Caco-2 (cell line): ENCODE measurements at places on chromosomes 3 and 15. TPM values are rescaled to one million over a fixed set of nuclear protein-coding genes. Genes with fewer than 3 reads are reported as not detected.

DNA sequence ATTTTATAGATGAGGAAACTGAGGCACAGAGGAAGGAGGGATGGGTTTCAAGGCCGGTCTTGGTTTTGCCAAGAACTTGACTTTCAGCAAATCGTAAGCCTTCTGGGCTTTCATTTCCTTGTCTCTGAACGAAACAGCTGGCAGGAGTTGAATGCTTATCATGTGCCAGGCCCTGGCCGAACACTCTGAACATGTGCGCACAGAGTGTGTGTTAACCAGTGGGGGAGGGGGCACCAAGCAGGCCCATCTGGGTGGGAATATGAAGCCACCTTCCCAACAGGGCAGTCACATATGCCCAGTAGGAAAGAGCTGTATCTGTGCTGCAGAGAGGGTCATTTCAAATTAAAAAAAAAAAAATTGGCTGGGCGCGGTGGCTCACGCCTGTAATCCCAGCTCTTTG, 29.3 kb downstream of the ZNF710 start:
- no peak overlapping the region for H3K4me3 ChIP-seq
- no peaks in the 10 kb centered on the region for H3K36me3 ChIP-seq
- H3K4me1 ChIP-seq = peaks cover 37% of the 10 kb centered on the region
- no peaks in the 10 kb centered on the region for H3K27me3 ChIP-seq

PAQR5 gene
- 3.4 and 5.4 TPM in 2 replicates for total RNA-seq

- no peaks in the 10 kb centered on the region; the same call in 1 of the 2 replicates for H3K36me3 ChIP-seq
- DNase-seq = no peak
- H3K4me1 ChIP-seq = no peaks in the 10 kb centered on the region
- no peak overlapping the region for H3K27ac ChIP-seq
- H3K27me3 ChIP-seq = no peaks in the 10 kb centered on the region
- H3K4me3 ChIP-seq = no peak overlapping the region
These were observed 43.5 kb upstream of the SNRPA1 start for GRCh38 chr15:101338502-101339057.

GRCh38 chr3:72142028-72142427, 357.1 kb upstream of the PROK2 start:
- H3K4me1 ChIP-seq = peaks cover 13% of the 10 kb centered on the region
- H3K27me3 ChIP-seq = no peaks in the 10 kb centered on the region
- H3K4me3 ChIP-seq = no peak overlapping the region
- H3K27ac ChIP-seq = no peak overlapping the region

DNA sequence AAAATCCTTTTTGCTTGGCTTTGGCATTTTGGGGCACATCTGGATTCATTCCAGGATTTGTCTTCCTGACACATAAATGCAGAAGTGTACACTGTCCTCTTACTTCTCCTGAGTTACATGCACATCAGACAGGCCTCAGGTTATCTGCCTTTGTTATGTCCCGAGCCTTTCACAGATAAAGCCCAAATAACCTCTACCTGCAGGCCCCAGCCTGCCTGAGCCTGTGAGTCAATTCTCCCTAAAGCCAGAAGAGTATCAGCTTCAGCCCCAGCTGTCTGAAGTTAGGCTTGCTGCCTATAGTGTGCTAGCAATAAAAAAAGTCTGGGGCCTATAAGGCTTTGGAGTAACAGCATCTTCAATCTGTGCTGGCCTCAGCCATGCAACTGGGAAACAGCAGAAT, 17.7 kb upstream of the GSK3B start:
- peaks cover 25% of the 10 kb centered on the region for H3K4me1 ChIP-seq
- H3K27me3 ChIP-seq = no peaks in the 10 kb centered on the region
- H3K4me3 ChIP-seq = no peak overlapping the region
- no peak for DNase-seq
- no peaks in the 10 kb centered on the region for H3K36me3 ChIP-seq

- DNase-seq = no peak
- no peaks in the 10 kb centered on the region for H3K27me3 ChIP-seq
- no peaks in the 10 kb centered on the region for H3K36me3 ChIP-seq
- H3K4me3 ChIP-seq = no peak overlapping the region
- no peaks in the 10 kb centered on the region for H3K4me1 ChIP-seq
- no peak overlapping the region for H3K27ac ChIP-seq
These were observed 121.8 kb downstream of the OXSM start for GRCh38 chr3:25911525-25912295.

GOLGA8J gene
- total RNA-seq = not detected in 2 replicates

GRCh38 chr3:107394502-107394901, 17.3 kb downstream of the CCDC54 start:
- no peak for DNase-seq
- H3K27me3 ChIP-seq = no peaks in the 10 kb centered on the region
- no peaks in the 10 kb centered on the region for H3K36me3 ChIP-seq
- H3K4me1 ChIP-seq = no peaks in the 10 kb centered on the region; the same call in 1 of the 2 replicates

- DNase-seq = no peak
- no peaks in the 10 kb centered on the region for H3K36me3 ChIP-seq
- no peaks in the 10 kb centered on the region for H3K27me3 ChIP-seq
- no peak overlapping the region for H3K27ac ChIP-seq
- no peaks in the 10 kb centered on the region for H3K4me1 ChIP-seq
These were observed 13.8 kb downstream of the AVEN start for GRCh38 chr15:34025252-34025651.

RFTN1 gene
- total RNA-seq = 8.3 and 10.2 TPM in 2 replicates

DNA sequence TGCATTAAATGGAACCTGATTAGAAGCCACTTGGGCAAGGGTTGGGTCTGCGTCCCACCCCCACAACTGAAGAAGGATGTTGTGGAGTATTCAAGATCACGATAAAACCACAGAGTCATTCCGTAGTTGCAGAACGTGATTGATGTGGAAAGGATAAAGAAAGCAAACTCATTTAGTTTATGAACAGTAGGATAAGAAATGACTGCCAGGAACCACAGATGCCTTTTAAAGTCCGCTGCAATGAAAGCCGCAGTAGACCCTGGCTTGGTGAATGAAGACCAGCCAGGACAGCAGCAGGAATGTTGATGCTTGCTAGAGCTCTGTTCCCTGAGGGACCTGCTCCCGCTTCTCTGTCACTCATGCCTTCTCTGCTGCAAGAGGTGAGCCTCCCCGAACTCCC, 111.5 kb downstream of the GABRG3 start:
- H3K27me3 ChIP-seq = no peaks in the 10 kb centered on the region
- no peaks in the 10 kb centered on the region for H3K4me1 ChIP-seq
- H3K4me3 ChIP-seq = no peak overlapping the region
- no peaks in the 10 kb centered on the region for H3K36me3 ChIP-seq
- no peak for DNase-seq

DNA sequence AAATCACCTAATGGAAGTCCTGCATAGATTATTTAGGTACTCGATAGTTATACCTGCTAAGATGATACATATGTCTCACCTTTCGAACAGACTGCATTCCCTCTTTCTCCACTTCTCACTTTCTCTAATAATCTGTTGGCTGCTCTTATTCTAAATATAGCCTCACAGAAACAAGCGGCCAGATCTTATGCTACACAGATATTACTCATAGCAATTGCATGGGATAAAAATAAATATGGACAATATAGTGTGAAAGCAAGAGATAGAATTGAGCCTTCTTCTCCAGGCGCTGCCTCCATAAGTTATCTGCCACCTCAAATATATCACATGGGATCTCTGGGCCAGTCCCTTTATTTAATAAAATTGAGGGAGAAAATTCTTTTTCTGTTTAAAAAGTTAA, 29.5 kb upstream of the TGFBR2 start:
- H3K4me3 ChIP-seq = no peak overlapping the region
- no peak for DNase-seq
- no peaks in the 10 kb centered on the region for H3K36me3 ChIP-seq
- H3K27me3 ChIP-seq = no peaks in the 10 kb centered on the region

IL17RE gene
- total RNA-seq = 77.3 and 82.9 TPM in 2 replicates

- DNase-seq = no peak
- no peaks in the 10 kb centered on the region for H3K27me3 ChIP-seq
- no peak overlapping the region for H3K27ac ChIP-seq
- no peaks in the 10 kb centered on the region for H3K4me1 ChIP-seq
- no peaks in the 10 kb centered on the region for H3K36me3 ChIP-seq
These were observed 38.0 kb downstream of the SHC4 start for GRCh38 chr15:48925714-48926223.

- no peak overlapping the region for H3K4me3 ChIP-seq
- no peaks in the 10 kb centered on the region for H3K4me1 ChIP-seq
- DNase-seq = no peak
- no peaks in the 10 kb centered on the region for H3K36me3 ChIP-seq
These were observed 17.9 kb downstream of the SLC6A11 start for GRCh38 chr3:10833855-10834414.

GPR176 gene
- 9.8 and 14.4 TPM in 2 replicates for total RNA-seq

GRK7 gene
- not detected in 2 replicates for total RNA-seq

PLA2G4E gene
- 1.4 and 1.8 TPM in 2 replicates for total RNA-seq
